ENCODE measurements at places on chromosomes 3 and 15.
A peak's percentile ranks its signal among the peaks of the same experiment; 100 is the strongest.

- no peak for DNase-seq
These were observed 41.9 kb downstream of the COLQ start for GRCh38 chr3:15479400-15480224.

DNA sequence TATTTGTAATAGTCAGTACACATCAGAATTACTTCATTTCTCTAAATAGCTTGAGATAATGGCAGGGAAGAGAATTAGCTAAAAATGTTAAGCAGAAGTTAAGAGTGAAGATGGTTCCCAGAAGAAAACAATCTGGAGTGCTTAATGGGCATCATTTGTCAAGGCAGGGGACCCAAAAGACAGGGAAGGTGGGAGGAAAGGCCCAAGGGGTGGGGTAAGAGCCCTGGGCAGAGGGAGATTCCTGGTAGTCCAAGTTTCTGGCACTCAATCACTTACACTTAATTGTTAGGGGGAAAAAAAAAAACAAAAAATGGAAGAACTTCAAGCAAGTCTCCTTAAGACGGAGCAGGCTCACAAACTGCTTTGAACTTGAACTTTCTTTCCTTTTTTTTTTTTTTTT is 28.9 kb downstream of the TNFAIP8L3 start:
- no peak for DNase-seq

DNA sequence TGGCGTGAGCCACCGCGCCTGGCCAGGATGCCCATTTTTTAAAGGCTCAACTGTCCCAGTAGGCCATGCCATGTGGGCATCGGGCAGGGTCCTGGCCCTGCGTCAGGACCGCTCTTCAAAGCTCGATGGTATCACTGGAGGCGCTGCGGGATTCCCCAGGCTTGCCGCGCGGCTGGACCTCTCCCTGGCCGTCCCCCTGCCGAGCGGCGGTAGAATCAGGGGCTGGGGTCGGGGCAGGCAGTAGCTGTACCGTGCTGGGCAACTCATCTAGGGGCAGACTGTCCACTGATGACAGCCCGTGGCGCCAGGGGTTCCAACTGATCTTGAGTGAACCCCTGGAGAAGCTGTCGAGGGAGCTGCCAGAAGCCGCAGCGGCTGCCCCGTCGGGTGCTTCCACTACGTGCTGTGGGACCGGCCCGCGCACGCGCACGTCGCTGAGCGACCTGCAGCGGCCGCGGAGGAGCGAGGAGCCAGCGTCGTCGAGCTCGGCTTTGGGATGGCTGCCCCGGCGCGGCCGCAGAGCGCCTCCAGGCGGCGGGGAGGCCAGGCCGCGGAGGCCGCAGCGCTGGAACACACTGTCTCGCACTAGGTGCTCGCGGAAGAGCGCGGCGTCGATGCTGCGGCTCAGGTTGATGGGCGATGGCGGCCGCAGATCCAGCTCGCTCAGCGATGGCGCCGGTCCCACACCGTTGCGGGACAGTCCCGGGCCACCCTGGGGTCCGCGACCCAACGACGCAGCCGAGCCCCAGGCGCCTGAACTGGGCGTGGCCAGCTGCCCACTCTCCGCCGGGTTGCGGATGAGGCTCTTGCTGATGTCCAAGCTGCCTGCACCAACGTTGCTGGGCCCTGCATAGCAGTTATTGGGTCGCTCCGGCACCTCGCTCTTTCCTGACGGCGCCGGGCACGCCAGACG is 5.8 kb downstream of the PRRT3 start:
- DNase-seq, result peak; percentile 94

- DNase-seq, result no peak
These were observed 477.1 kb upstream of the KCNMB2 start for GRCh38 chr3:178059119-178059518.

DNA sequence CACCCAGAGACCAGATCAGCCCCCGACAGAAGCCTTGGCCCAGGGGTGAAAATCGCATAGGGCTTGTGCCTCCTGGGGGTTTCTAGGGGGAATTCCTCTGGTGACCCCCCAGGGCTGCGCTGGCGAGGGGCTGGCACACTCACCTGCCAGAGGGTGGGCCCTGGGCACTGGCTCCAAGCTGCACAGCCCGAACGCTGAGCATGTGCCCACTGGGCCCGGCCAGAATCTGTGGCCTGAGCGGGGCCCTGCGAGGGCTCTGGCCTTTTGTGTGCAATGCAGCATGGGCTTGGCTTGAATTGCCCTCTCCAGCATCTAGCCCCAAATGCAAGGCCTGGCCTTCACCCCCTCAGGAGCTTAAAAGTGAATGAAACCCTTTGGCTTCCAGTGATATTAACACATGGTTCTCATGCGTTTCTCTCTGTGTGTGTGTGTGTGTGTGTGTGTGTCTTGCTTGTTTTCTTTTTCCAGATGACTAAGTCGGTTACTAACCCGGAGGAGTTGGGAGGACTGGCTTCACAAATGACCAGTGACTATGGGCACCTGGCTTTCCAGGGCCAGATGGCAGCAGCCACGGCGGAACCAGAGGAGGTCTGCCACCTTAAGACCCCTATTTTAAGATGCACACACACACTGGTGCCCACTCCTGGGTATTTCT is 259.1 kb upstream of the TPM1 start:
- no peak for DNase-seq

DNA sequence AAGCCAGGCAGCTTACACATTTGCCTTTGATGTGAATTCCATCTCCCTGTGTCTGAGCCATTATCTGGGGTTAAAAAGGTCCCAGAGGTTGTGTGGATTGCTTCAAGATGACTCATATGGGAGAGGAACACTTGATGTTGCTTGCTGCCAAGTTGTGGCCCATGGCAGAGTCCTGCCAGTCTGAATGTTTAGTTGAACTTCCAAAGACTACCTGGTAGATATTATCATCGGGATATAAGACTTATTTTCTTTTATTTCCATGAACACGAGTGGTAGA is 85.6 kb downstream of the TJP1 start:
- no peak for DNase-seq

- no peak for DNase-seq
These were observed 24.7 kb downstream of the SLC24A1 start for GRCh38 chr15:65646486-65646885.

DNA sequence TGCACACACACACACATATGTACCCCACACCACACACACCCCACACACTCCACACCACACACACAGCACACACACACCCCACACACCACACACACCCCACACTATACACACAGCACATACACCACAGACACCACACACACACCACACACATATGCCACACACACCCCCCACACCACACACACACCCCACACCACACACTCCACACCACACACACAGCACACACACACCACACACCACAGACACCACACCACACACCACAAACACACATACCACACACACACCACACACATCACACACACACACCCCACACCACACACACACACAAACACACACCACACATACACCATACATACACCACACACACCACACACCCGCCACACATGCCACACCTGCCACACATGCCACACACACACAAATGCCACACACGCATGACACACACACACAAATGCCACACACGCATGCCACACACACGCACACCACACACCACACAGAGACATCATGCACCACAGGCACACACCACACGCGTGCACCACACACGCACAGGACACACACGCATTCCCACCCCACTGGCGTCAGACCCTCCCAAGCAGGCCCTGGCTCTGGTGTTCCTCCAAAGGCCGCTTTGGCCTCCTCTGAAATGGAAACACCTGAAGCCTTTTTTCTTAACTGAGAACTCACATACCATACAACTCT is 15.7 kb downstream of the CHST13 start:
- DNase-seq, result no peak

DNA sequence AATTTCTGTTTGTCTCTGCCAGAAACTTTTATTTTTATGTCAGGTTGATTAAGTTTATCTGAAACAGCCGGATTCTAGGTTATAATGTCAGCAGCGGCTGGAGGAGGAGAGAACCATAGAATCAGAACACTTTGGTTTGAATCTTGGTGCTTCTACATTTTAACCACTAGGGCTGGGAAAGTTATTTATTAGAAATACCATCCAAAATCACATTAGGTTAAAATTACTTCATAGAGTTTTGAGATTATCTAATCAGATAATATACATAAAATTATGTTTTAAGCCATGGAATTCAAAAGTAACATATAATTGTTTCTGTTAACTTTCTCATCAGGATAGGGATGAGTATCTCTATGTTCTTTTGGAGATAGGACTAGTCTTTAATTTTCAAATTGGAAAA is 502.9 kb downstream of the ROBO1 start:
- no peak for DNase-seq

GRCh38 chr15:96385195-96385594 is 54.7 kb downstream of the NR2F2 start:
- DNase-seq, result no peak

- no peak for DNase-seq
These were observed 87.8 kb upstream of the RNU6-1 start for GRCh38 chr15:67927501-67928168.

DNA sequence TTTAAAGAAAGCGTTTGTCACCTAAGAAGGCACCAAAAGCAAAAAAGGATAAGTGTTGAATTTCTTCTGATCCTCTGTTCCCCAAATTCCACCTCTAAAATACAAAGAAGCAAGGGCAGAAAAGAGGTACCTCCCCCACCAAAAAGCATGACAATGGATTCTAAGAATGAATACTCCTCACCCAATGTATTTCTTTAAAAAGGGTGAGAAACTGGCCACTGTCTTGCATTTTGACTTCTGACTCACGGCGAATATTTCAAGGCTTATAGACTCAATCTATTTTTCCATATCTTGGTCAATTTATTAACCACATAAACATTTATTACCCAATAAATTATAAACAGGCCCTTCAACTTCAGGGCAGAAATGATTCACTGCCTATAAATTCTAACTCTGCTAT is 131.1 kb downstream of the NR1I2 start:
- no peak for DNase-seq

DNA sequence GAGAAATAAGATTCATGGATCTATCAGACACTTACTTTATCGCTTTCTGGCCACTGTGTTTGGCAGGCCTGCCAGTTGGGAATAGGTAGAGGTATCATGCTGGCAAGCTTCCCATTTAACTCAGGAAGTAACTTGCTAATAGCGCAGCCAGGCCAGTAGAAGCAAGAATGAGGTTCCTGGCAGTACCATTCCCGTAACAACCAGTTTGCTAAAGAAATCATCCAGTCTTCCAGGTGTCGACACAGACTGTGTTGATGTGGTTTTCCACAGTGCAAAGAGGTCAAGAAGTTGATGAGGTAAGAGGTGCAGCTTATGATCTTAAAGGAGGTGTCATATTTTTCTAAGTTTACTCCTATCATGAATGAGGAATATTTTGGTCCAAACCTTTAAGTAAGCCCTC is 46.2 kb downstream of the DPH6 start:
- no peak for DNase-seq

DNA sequence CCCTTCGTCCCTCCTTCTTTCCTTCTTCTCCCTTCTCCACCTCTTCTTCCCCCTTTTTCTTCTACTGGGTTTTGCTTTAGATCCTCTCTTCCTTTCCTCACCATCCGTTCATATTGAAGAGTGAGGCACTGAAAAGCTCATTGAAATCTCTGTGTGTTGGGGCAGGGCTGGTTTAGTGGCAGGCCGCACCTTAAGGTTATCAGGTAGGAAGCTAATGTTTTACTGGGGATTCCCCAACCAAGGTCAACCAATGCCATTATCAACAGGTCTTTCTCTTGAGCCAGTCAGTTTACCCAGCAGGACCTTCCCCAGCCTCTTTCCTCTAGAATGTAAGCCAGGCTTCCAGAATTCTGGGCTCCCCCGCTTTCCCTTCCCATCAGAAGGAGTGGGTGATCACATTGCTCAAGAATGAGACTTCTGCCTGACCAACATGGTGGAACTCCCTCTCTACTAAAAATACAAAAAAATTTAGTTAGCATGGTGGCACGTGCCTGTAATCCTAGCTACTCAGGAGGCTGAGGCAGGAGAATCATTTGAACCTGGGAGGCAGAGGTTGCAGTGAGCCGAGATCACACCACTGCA is 11.5 kb upstream of the VPS8 start:
- DNase-seq, result no peak

- no peak for DNase-seq
These were observed 62.7 kb downstream of the PDIA5 start for GRCh38 chr3:123129532-123129931.

DNA sequence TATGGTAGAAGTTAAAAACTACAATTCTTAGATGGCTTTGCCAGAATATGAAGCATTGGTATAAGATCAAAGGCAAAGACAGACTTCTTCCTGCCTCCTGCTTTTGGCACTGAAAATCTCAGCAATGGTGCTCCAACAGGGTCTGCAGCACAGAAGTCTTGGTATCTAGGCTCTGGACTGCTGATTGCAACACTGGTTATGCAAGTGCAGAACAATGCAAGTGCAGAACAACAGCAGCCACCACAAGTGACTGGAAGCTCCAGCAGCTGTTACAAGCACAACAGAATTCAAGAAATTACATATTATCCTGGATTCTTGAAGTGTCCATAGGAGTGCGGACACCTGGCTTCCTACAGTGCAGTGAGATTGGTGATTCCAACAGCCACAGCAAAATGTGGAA is 33.7 kb downstream of the ZBTB20 start:
- DNase-seq, result peak; percentile 12

DNA sequence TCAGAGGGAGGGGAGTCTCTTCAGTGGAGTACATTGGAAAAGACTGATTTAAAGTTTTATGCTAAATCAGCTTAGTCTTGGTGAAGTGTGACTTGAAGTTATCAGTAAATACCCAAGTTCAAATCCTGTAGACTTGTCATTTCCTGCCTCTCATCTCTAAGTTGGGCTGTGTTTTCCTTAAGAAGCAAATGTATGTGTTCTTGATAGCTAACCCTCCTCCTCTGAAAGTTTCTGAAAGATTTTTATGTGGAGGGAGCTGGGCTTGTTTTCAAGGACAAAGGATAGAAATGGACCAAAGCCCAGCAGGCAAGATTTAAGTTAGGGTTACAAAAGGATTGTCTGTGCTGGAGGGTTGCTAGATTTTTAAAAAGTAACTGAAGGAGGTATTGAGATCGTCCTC is 4.2 kb downstream of the MAPKBP1 start:
- no peak for DNase-seq

- DNase-seq, result no peak
These were observed 127.5 kb downstream of the UACA start for GRCh38 chr15:70635895-70636294.

- no peak for DNase-seq
These were observed 38.2 kb downstream of the CDIN1 start for GRCh38 chr15:36617529-36618196.

DNA sequence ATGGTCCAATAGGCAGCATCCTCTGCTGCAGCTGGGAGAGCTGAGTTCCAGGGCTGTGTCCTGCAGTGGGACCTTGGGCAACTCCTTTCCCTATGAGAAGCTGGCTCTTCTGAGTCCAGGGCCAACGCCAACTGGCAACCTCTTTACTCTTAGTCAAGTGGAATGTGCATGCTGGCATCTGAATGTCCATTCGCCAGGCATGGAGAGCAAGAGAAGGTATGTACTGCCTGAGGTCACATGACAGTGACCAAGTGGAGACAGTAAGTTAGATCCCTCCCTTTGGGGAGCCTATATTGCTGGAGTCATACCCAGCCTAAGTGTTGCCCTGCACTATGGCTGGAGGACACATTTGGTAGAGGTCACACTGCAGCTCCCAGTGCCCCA is 12.1 kb downstream of the HEMK1 start:
- DNase-seq, result no peak

- no peak for DNase-seq
These were observed 11.9 kb upstream of the MUC20 start for GRCh38 chr3:195708626-195709481.

- DNase-seq, result no peak
These were observed 173.7 kb downstream of the KBTBD8 start for GRCh38 chr3:67171841-67172240.
